Activated CD4-positive, alpha-beta T cell treated with anti-CD3 and anti-CD28 coated beads for 48 hours (primary cell): ENCODE measurements at places on chromosomes 1 and 21.

DNA sequence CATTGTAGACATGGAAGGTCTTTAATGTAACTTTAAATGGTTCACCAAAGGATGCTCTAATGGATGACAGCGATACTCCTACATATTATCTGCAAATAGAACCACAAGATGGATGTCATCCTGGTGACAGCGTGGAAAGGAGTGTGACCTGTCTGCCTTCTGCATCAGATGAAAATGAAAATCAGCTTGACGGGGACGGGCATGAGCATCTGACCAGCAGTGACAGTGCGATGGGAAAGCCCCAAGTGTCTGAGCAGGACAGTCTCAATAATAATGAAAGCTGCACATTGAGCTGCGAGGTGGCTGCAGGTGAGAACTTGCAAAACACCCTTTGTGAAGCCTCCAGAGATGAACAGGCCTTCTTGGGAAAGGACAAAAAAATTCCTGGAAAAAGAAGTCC is 25.2 kb downstream of the CNST start:
- peak; percentile 37 for DNase-seq

DNA sequence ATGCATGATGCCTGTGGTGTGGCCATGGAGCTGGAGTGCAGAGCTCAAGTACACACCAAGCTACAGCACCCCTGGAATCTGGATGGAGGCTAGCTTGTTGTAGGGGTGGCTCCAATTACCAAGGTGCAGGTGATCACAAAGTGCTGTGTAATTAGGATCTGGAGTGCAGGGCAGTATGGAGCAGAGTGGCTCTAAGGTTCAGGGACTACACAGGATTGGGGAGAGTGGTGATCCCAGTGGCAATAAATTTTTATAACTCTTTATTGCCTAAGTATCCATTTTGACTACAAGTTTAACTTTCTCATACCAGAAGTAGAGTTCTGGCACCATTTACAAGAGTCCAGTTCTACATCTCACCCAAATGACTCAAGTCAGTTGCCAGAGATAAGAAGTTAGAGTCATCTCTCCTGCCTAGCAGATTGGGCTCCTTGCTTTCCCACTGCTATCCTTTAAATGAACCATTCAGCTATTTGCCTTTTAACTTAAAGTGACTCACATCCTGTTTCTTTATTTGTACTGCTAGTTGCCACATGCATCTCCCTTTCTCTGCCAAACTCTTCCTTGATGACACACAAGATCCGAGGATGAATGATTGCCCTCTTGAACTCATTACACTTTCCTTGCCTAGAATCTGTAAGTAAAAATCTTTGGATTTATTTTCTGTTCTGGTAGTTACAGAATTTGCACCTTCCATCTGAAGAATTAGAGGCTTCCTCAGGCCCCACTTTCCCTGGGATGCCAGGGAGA is 427.2 kb downstream of the KCNT2 start:
- DNase-seq: no peak

- DNase-seq: no peak
Measured at GRCh38 chr1:214312530-214313051, 31.6 kb downstream of the SMYD2 start.

GRCh38 chr1:184903111-184903692 is 71.1 kb downstream of the NIBAN1 start:
- no peak for DNase-seq

DNA sequence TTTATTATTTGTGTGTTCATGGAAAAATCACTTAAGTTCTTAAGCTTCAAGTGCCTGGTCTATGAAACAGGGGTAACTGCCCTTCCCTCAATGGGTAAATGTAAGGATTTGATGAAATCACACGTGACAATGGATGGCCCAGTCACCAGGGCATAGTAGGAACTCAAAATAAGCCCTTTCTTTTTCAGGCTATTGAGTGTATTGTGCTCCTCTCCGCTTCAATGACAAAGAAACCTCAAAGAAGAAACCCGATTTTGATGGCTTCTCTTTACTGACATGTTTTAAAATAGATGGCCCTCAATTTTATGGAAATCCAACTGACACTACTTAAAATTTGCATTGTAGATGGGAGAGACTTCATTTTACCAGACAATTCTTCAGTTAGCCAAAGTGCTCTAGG is 543.5 kb downstream of the OMA1 start:
- no peak for DNase-seq

- peak; percentile 49 for DNase-seq
Measured at GRCh38 chr1:1510912-1511532, 940 bp upstream of the ATAD3A start.

DNA sequence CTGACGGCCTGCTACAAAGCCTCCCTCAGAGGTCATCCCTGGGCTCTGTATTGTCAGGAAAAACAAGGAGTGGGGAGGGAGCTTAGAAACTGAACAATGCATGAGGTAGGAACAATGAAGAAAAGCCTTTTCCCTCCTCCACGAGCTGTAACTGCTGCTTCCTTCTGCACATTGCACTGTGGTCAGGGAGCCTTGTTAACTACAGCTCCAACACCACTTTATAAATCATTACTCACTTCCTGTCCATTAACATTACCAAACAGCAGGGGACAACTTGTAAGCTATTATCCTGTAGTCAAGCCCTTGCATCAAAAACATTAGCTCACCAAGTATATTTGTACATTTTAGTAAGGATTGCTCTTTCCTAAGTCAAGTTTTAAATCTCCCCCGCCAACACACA is 336.0 kb upstream of the NR5A2 start:
- DNase-seq: no peak

- DNase-seq: no peak
Measured at GRCh38 chr1:32020339-32020738, 6.7 kb downstream of the KHDRBS1 start.

DNA sequence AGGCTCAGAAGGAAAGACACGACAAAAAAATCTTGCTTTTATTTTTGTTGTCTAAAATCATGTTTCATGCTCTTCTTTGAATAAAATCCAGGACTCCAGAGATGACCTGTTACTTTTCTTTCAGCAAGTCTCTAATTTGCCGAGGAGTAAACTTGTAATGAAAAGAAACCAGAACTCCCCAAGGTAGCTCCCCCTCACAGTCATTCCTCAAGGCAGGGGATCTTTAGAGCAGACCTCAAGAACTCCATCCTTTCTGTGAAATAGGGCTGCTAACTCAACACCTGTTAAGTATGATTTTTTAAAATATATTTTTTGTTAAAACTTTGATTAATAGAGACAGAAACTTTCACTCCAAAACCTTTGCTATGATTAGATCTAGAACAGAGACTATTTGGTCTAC is 82.7 kb upstream of the ABCD3 start:
- DNase-seq: no peak

DNA sequence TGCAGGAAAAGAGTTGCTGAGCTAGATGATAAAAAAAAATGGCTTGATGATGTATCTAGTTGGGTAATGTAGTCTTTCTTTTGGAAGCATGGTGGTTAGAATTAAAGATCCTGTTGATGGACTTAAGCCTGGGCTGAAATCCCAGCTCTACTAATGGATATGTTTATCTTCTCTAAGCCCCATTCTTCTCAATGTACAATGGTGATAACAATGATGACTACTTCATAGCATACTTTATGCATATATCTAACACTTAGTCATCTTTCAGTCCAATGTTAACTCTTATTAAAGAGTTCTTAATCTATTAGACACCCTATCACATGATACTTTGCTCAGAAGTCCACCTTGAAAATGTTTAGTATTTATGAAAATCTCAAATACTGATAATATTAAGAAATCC is 189.5 kb downstream of the PLA2G4A start:
- DNase-seq: no peak

- no peak for DNase-seq
Measured at GRCh38 chr1:25541889-25542658, 1.3 kb upstream of the LDLRAP1 start.

DNA sequence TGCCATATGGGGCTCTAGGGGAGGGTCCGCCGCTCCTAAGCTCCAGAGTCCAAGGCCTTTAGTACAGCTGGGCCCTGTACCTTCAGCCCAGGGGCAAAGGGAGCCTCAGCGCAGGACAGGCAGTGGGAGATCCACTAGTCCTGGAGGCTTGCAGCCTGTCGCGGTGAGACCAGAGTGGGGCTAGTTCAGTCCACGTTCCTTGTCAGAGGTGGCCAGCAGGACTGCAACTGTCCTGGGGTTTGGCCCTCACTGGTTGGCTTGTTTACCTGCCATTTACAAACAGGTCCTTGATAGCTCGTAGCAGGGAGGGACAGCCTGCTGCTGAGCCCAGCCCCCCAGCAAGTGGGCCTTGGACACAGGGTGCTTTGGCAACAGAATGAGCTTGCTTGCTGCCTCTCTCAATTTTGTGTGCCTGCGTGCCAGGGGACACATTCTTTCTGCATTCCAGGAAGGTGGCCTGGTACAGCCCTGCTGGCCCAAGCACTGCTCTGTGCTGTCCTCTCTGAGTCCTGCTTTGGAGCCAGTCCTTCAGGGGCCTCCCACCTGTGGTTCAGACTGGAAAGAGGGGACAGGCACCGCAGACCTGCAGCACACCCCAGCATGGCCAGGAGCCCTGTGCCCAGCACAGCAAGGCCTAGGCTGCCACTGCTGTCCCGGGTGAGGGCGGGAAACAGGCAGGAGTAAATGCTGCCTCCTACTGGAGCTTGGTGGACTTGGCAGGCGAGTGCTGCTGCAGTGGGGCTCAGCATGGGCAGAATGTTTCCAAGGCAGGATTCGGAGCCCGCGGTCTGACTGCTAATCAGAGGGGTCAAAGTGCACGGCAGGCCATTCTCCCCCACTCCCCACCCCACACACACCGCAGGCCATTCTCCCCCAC is 15.2 kb downstream of the H6PD start:
- DNase-seq: peak; percentile 66

- DNase-seq: no peak
Measured at GRCh38 chr1:25891606-25892005, 14.6 kb downstream of the STMN1 start.

- no peak for DNase-seq
Measured at GRCh38 chr1:200302921-200303290, 106.9 kb downstream of the ZNF281 start.

- DNase-seq: no peak
Measured at GRCh38 chr1:62417351-62417999, 19.4 kb upstream of the USP1 start.

DNA sequence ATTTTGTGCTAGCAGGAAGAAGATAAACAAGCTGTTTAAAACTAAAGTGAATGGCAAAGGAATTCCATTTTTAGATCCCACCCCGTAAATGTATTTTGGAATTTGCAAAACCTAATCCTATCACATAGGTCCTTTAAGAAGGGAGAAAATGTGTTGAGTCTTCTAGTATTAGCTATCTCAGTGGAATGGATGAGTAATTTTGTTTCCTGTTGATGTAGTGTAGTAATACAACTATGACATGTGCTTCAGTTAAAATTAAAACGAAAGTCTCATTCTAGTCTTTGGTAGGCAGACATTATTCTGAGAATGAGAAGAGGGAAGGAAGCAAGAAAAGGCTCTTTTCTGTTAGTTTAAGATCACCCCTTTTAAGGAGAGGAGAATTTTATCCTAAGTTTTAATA is 265.9 kb upstream of the C1orf105 start:
- DNase-seq: no peak

DNA sequence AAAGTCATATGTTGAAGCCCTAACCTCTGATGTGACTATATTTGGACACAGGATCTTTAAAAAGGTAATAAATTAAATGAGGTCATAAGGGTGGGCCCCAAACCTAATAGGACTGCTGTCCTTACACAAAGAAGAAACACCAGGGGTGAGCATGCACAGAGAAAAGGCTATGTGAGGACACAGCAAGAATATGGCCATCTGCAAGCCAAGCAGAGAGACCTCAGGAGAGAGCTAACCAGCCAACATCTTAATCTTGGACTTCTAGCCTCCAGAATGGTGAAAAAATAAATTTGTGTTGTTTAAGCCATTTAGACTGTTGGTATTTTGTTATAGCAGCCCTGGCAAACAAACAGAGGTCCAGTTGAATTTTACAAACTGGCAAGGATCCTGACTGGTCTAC is 223.9 kb downstream of the LTN1 start:
- no peak for DNase-seq

DNA sequence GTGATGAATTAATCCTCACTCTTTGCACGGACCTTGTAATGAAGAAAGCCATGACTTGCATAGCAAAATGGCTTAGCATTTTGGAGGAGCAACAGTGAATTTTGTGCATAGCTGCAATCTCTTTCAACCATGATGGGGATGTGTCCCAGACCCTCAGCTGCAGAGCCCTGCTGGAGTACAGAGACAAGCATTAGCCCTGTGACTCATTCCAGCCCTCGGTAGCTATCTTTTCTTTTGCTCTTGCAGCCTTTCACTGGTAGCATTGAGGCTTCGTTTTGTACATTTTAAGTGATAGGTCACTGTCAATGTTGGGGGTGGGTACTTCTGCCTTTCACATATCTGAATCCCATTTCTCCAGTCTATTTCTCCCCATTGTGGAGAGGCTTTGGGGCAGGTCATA is 58.4 kb downstream of the SLC35F3 start:
- DNase-seq: no peak

GRCh38 chr1:208413006-208413405 is 168.8 kb upstream of the PLXNA2 start:
- DNase-seq: no peak

DNA sequence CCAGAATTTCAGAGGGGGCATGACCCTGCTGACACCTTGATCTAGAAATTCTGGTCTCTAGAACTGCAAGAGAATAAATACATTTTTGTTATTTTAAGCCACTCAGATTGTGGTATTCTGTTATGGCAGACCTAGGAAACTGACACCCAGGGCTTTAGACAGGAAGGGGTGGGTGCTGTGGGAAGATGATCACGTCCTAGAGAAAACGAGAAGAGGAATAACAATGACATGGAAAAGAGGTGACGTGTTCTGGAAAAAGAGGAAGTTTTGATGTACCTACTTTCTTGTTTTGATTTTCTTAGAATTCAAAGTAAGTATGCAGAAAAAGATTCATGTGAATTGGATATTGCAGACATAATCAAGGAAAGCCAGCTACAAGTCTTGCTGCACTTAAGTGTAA is 232.9 kb upstream of the RUNX1 start:
- DNase-seq: no peak

DNA sequence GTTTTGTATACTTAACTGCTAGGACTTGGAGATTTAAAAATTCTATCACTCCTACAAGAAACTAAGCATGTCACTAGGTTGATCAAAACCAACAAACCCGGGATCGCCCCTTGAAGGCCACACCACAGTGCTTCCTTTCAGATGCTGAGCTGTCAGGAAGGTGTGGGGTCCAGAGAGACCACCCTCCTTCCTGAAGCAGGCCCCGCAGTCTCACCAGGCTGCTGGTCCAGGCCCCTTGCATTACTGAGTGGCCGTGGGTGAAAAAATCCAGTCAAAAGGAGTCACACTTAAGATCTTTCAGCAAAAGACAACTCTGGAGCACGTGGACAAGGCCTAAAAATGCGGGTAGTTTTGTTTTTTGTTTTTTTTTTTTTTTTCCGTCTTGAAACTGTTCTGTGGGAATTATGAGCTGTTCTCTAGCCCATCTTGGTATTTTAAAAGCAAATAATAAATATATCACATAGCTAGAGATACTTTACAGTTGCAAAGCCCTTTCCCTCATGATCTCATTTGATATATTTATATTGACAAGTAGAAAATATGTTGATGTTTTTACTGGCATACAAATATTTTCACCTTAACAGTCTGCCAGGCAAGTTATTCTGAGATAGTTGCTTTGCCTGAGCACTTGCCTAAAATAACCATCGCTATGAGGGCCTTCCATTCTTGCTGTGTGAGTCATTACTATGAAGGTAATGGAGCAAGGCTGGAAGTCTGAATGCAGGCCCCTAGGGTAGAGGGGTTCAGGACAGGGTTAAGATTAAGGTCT is 73.1 kb upstream of the EDEM3 start:
- no peak for DNase-seq
